Breast epithelium (tissue), 4 donors: ENCODE measurements at places on chromosomes 2 and 18. TPM values are rescaled to one million over a fixed set of nuclear protein-coding genes. Genes with fewer than 3 reads are reported as not detected.

Gene MC4R
- not detected for total RNA-seq

Gene IL1RN
- total RNA-seq: 0.66 TPM

- H3K36me3 ChIP-seq: no peaks in the 10 kb centered on the region
- H3K4me3 ChIP-seq: no peak overlapping the region
- no peaks in the 10 kb centered on the region for H3K27me3 ChIP-seq
- DNase-seq: no peak
- no peaks in the 10 kb centered on the region for H3K4me1 ChIP-seq
Observed at GRCh38 chr2:17299891-17300540, 218.2 kb downstream of the RAD51AP2 start.

DNA sequence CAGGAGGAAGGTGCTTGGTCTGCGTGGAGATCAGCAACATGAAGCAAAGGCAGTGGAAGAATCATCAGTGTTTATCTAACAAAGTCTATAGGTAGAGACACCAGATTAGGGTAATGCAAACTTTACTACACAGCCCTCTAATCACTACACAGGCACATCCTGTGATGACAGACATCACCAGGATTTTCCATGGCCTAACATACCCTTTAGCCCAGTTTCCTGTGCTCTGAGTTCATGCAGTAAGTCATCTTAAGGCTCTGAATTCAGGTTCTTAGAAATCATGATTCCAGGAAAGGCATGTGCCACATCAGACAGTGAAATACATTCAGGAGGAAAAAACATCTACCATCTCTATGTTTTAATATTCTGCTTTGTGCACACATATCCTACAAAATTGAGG lies 708.5 kb upstream of the SLC8A1 start:
- no peak overlapping the region for H3K4me3 ChIP-seq
- H3K27ac ChIP-seq: no peak overlapping the region
- H3K4me1 ChIP-seq: no peaks in the 10 kb centered on the region
- no peaks in the 10 kb centered on the region for H3K36me3 ChIP-seq
- DNase-seq: no peak

GRCh38 chr18:26429535-26430226 lies 118.7 kb downstream of the KCTD1 start:
- DNase-seq: no peak
- H3K4me3 ChIP-seq: no peak overlapping the region
- H3K27me3 ChIP-seq: no peaks in the 10 kb centered on the region

- no peak overlapping the region for H3K4me3 ChIP-seq
- no peaks in the 10 kb centered on the region for H3K36me3 ChIP-seq
- no peak overlapping the region for H3K27ac ChIP-seq
Observed at GRCh38 chr2:158102446-158102845, 770 bp downstream of the UPP2 start.

DNA sequence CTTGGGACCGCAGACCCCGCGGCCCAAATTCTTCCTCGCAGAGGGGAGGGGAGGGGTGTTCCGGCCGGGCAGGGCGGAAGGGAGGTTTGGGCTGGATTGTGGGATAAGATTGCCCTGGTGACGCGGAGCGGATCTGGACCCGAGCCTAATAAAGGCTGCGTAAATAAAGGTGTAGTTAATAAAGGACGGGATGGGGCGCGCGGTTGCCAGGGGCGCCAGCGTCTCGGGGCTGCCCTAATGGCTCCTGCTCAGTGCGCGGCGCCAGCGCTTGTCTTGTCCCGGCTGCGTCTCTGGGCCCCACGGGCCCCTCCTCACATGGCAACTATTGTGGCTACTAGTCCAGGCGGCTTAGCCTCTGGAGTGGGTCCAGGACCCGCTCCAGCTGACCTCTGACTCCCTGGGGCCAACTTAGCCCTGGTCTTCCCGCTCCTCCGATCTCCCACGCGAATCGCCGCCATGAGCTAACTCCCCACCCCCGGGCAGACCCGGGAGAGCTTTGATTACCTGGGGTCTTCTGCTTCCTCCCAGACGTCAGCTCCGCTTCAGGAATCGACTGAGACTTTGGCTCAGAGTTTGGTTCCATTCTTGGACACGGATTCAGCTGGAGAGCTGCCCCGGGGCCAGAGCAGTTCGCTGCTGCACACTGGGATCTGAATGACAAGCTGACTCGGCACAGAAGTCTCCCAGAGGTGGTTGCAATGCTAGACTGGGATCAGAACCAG lies 36.5 kb downstream of the SLC25A52 start:
- H3K27me3 ChIP-seq: no peaks in the 10 kb centered on the region
- H3K4me1 ChIP-seq: no peaks in the 10 kb centered on the region
- peak overlapping the region; percentile 82 for H3K27ac ChIP-seq
- peak overlapping the region; percentile 72 for H3K4me3 ChIP-seq
- no peaks in the 10 kb centered on the region for H3K36me3 ChIP-seq

DNA sequence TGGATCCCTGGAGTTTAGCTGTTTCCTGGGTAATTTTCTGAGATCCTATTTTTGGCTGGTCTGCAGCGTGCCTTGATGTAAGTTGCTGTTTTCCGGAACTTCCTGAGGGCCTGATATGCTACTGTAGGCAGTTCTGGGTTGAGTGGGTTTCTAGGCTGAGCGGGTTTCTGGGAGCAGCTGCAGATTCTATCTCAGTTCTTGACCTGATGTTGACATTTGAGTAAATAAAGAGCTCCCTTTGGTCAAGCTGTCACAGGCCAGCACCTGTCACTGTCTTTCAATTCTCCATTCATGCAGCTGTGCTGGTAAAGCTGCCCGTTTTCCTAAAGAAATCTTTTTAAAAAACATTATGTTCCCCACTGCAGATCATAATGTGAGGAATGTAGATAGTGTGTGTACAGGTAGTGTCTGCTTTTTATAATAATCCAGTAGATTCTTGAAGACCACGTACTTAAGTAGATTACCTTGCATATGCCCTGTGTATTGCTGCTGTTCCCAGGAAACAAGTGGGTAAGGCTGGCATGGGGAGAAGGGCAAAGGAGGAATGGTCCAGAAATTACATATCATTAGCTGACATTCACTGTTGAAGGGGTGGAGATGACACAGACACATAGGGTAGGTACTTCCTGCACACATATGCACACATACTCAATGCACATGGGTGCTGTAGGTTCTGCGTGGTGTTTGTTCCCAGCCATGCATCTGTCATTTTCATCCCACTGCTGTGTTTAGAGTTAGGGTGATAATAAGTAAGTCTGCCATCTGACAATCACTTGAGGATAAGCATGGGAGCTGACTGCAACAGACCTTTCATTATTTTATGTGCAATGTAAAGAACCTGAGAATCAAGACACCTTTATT lies 25.9 kb downstream of the CD28 start:
- H3K36me3 ChIP-seq: no peaks in the 10 kb centered on the region
- H3K4me1 ChIP-seq: no peaks in the 10 kb centered on the region
